ENCODE measurements at places on chromosomes 2 and 18. TPM values are rescaled to one million over a fixed set of nuclear protein-coding genes. Genes with fewer than 3 reads are reported as not detected.

GRCh38 chr2:70962885-70963878 lies 15.2 kb upstream of the ANKRD53 start:
- H3K4me1 ChIP-seq: peaks cover 5% of the 10 kb centered on the region
- no peak for DNase-seq
- H3K27me3 ChIP-seq: peaks cover 31% of the 10 kb centered on the region
- H3K27ac ChIP-seq: no peak overlapping the region
- no peak overlapping the region for H3K4me3 ChIP-seq
- H3K36me3 ChIP-seq: no peaks in the 10 kb centered on the region

Gene DSC1
- 0.18 TPM for total RNA-seq

Gene SPDYA
- total RNA-seq: 1.3 TPM

- H3K4me3 ChIP-seq: no peak overlapping the region
- no peak overlapping the region for H3K27ac ChIP-seq
- no peaks in the 10 kb centered on the region for H3K27me3 ChIP-seq
- DNase-seq: no peak
Observed at GRCh38 chr2:144678736-144679135, 158.8 kb upstream of the ZEB2 start.

DNA sequence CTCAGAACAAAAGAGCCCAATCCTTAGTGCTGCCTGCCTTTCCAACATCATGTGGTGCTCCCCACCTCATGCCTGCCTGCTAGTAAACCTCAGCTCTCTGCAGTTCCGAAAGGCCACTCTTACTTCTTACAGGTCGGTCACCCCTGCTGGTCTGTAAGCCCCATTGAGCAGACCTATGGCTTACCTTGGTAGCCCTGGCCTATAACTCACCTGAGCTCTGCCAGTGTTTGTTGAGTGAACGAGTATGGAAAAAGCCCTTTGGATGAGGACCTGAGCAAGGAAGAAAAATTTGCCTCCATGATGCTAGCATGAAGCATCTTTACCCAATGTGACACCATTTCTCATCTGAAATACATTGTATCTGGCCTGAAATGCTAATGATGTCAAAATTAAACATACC lies 83.3 kb downstream of the LIPG start:
- peaks cover 3% of the 10 kb centered on the region for H3K27me3 ChIP-seq
- H3K4me1 ChIP-seq: peaks cover 16% of the 10 kb centered on the region
- no peak for DNase-seq
- no peaks in the 10 kb centered on the region for H3K36me3 ChIP-seq

Gene ECEL1
- total RNA-seq: 0.14 TPM

DNA sequence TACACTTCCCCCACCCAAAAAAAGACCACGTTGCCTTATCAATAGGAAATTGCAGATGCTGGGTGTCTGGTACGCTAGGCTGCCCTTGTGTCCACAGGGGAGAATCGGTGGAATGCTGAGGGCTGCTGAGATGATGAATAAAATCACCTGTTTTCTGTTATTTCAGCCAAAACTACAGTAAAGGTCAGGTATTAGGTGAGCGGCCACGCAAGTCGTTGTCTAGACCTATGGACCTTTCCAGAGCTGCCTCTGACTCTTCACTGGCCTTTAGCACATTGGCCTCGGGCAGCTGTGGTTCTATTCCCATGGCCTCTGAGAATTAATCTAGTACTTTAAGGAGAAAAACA lies 89.6 kb downstream of the MTCL1 start:
- H3K27ac ChIP-seq: peak overlapping the region; percentile 83
- no peak for DNase-seq
- peaks cover 49% of the 10 kb centered on the region for H3K4me1 ChIP-seq
- H3K27me3 ChIP-seq: no peaks in the 10 kb centered on the region
